ELR (cell line): ENCODE measurements at places on chromosomes 2 and 18.

- DNase-seq = no peak
These were observed 100.7 kb downstream of the DTNB start for GRCh38 chr2:25572638-25573037.

DNA sequence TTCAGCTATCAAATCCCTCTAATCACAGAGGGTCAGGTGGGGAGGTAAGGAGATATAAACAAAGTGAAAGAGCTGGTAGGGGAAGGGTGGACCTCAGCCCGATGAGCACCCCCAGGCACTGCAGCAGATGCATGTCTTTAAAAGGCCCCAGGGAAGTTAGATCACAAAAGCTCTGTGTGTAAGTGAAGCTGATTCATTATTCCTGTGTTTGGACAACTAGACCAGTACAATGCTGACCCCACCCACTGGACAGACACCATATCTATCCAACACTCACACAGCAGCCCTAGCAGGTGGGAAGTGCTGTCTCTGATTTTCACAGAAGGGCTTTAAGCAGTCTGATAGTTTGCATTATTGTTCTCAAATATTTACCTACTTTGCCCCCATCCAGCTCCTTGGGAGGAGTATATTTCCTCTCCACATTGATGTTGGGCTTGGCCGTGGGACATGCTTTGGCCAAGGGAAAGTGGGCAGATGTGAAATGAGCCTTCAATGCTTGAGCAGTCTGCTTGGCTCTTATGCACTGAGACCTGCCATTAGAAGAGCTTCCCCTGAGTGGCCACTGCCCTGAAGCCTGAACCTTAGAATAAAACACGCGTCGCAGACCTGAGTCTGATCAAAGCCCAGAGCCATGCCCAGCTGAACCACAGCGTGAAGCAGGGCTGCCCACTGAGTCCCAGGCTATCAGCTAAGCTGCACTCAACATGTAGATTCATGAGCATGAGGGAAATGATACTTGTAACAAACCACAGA is 111.4 kb downstream of the COPS8 start:
- DNase-seq = peak; percentile 96

- no peak for DNase-seq
These were observed 12.0 kb downstream of the PCBP1 start for GRCh38 chr2:70099270-70099669.

DNA sequence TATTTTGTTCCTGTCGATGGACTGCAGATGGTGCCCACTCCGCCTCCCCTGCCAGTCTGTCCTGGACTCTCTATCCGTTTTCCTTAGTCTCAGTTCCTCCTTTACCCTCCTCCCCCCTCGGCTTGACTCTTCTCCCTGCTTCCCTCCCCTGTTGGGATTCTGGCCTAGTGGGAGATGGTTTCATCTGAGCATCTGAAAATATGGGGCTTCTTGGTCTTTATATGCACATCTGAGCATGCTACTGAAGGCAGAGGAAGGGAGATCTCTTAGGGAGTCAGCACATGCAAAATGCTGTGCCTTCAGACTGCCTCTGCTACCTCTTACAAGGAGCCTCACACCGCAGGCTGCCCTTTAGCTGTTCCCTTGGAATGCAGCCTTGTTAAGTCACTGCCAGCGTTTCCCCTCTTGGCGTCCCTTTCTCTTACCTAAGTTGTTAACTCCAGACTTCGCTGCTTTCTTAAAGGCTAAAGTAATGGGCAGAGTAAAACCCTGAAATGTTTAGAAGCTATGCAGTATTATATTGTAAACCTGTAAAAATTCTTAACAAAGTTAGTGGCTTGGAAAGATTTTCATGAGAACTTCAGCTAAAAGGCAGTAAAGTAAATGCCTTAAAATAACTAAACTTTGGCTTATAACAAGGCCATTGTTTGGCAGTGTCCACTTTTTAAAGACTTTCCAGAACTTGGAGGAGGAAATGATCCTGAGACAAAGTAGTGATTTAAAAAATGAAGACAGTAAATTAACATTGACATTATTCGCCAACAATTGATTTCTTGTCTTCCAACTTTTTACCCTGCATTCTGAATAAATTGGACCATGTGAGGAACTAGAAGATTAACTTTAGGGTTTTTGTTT is 49.8 kb downstream of the LDLRAD4 start:
- DNase-seq = no peak

DNA sequence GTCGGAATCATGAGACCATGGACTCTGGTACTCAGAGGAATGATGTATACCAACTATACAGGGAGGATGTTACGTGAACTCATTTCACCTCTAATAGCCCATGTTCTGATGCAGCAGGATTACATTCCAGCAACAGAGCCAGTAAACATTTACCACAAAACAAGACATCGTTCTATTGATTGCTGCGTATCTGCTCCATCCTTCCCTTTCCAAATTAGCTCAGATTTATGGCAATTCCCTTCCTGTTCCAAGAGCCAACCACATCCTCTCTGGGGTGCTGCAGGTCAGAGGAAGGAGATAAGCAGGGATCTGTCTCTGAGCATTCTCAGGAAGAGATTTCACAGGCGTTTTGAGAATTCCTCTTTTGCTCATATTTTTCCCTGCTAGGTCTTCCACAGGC is 98.3 kb downstream of the KLF7 start:
- DNase-seq = no peak

DNA sequence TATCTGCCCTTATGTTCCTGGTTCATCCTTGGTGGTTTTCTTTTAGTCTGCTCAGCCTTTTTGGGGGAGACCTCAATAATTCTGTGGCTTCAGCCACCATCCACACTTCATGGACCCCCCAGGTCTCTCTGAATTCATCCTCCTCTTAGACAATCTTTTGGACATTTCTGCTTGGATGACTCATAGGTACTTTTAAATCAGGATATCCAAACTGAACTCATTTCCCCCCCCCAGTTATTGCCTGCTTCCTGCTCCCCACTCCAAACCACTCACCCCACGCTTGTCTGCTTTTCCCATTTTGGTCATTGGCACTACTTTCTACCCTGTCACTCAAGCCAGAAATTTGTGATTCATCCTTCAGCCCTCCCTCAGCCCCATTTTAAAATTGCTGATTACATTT is 78.5 kb downstream of the TANC1 start:
- no peak for DNase-seq

- peak; percentile 87 for DNase-seq
These were observed 396.5 kb downstream of the CCDC85A start for GRCh38 chr2:56580242-56580641.

DNA sequence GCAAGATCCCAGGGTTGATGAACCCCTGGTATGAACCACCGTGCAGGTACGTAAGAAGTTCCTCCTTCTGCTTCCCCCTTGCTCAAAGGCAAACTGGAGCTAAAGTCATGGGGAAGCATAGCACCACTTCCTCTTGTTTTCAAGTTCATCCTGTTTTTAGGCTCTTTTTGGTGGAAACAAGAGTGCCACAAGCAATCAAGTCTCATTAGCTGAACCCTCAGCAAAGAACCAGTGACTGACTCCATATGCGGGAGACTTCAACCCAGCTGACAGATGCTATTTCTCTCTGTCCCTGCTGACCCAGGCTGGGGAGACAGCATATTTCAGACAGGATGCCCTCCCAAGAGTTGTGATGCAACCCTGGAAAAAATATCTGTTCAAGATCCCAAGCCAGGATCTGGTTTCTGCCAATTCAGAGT is 47.7 kb downstream of the BCL2 start:
- DNase-seq = no peak

- DNase-seq = peak; percentile 31
These were observed 62.3 kb upstream of the MGAT4A start for GRCh38 chr2:98793275-98793674.

GRCh38 chr2:113124181-113124961 is 3.0 kb upstream of the IL1RN start:
- peak; percentile 69 for DNase-seq

DNA sequence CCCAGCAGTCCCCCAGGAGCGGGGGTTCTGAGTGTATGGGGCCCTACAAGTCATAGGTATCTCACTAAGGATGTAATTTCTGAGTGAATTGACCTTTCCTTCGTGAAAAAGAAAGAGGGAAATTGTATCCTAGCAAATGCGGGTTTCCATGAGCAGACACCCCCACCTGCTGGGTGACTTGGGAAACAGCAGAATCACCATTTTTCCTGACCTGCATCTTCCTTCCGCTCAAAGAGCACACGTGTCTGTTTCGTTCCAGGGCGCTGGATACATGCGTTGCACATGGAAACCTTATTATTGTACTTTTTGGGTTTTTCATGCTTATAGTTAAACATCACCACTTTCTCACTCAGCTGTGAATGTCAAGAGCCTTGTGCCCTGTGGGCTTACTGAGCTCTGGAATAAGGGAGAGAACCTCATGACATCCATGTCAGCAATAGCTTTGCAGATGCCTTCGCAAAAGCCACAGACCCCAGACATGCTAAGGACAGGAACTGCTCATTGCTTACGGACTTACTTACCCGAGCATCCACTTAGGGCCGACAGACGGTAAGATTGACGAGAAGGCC is 132.8 kb downstream of the TPO start:
- peak; percentile 68 for DNase-seq

DNA sequence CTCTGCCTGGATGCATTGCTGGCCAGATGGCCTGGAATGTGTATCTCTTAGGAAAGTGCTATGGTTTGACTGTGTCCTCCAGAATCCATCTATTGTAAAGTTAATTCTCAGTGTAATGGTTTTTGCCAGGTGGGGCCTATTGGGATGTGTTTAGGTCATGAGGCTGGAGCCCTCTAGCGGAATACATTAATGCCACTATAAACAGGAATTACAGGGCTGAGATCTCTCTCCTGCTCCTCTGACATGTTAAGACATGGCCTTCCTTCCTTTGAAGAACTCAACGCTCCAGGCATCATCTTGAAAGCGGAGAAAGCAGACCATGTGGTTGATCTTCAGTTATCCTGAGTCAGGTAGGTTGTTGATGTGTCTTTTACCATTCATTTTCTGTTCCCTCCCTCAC is 276.4 kb downstream of the RPIA start:
- DNase-seq = peak; percentile 12

GRCh38 chr2:166157578-166157977 is 29.8 kb upstream of the SCN1A start:
- DNase-seq = no peak

DNA sequence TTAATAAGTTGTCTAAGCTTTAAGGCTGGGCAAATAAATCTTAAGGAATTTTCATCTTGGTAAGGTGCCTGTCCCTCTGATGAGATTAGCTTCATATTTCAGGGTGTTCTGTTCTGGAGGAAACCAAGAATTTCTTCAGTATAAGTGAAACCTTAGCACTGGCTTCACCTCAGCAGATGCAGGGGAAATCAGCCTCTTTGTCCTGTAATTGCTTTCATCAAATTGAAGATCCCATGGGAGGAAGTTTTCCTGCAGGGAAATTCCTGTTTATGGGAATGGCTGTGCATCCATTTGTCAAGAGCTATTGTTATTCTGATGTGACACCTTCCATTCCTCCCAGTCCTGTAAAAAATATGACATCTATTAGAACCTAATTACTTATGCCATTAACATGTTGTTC is 174.5 kb downstream of the PTPRM start:
- no peak for DNase-seq

DNA sequence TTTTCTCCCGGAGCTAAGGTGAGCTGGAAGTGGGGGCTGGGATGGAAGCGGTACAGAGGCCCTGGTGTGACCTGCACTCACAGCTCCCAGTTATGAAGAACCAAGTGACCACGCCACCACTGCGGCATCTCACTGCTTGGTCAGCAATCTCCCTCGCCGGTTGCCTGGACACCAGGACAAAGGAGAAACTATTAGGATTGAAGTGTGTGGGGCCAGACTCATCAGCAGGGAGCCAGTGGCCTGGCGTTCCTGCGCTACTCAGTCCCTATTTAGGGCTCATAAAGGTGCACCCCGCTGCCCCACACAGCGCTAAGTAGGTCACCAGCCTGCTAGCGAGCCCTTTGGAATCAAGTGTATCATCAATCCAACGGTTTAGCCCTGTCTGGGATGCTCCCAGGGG is 82.9 kb downstream of the ZCCHC2 start:
- DNase-seq = no peak

GRCh38 chr2:102041351-102041750 is 49.6 kb downstream of the IL1R2 start:
- peak; percentile 52 for DNase-seq

GRCh38 chr2:181404472-181404871 is 52.7 kb upstream of the ITGA4 start:
- DNase-seq = no peak

GRCh38 chr2:75922191-75922590 is 211.5 kb upstream of the GCFC2 start:
- DNase-seq = no peak

DNA sequence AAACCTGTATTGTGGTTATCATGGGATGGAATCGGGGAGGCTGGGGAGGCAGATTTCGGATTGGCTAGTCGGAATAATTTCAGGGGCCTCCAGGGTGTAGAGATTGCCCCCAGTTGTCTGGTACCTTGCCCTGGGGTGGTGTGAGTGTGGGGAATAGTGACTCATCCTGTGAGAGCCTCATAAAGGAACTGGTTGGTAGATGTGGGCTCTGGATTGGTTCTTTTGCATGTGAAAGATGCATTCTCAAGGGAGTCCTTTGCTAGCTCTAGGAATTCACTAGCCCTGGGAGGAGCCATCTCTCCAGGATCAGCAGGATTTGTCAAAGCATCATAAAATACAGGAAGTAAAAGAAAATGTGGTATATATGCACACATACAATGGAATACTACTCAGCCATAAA is 331.6 kb downstream of the SETBP1 start:
- DNase-seq = no peak

DNA sequence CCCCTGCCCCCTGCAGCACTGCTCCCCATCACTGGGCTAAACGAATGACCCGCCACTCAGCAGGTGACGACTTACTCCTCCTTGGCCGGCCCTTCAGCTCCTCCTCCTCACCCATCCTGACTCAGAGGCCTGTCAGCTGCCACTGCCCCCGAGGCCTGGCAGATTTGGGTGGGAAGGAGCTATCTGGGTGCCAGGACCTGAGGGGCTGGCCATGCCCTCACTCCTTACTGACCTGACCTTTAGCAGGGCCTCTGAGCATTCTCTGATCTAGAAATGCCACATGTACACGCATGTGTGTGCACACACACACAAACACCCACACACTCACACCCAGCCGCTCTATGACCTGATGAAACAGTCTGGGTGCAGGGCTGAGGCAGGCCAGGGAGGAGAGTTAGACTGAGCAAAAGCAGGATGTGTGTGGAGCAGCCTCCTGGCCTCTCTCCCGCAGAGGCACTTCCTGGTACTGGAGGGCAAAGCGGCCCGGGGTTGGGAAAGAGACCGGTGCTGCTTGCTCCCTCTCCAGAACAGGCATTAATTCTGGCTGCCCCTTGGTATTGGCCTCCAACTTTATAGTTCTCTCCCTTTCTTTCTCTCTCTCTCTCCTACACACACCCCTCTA is 68.0 kb downstream of the ZFP36L2 start:
- DNase-seq = peak; percentile 85

DNA sequence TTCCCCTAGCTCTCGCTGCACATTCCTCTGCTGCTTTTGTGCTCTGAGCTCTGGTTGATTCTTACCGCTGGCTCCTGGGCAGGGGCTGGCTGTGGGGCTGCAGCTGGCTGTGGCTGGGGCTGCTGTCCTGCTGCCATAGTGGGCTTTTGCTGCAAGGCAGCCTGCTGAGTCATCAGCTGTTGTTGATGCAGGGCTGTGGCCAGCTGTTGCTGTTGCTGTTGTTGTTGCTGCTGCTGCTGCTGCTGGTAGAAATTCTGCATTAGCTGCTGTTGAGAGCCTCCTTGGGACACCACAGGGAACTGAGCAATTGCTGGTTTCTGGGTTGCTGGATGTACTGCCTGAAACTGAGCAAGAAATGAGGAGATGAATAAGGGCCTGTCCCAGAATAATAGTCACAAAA is 77.2 kb upstream of the NFU1 start:
- peak; percentile 43 for DNase-seq
